ENCODE measurements at places on chromosomes 12 and 14.

DNA sequence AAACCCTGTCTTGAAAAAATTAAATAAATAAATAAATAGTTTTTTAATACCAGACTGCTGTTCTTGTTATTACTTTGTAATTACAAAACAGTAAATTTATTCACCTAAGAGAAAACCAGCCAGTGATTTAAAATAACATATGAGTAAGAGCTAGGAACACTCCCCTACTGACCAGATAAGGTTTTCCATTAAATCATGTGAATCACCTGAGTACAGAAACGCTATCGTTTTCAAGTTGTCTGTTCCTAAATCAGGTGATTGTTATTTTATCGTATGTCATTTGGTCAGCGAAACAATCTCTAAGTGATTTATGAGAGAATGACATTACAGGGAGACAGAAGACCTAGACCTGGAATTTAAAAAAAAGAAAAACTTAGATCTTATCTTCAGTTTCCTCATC lies 47.3 kb downstream of the RPS29 start:
- no peak for DNase-seq

- DNase-seq, result no peak
Observed at GRCh38 chr12:52495389-52495788, 2.3 kb upstream of the KRT6A start.

- DNase-seq, result peak; percentile 69
Observed at GRCh38 chr12:49967042-49967776, 5.5 kb downstream of the AQP5 start.

- DNase-seq, result no peak
Observed at GRCh38 chr14:24092505-24093206, 1.5 kb upstream of the PCK2 start.

- DNase-seq, result no peak
Observed at GRCh38 chr12:98090731-98091130, 424.7 kb upstream of the TMPO start.

- no peak for DNase-seq
Observed at GRCh38 chr14:22390195-22390594, 198.8 kb downstream of the DAD1 start.

- DNase-seq, result no peak
Observed at GRCh38 chr12:46907791-46908190, 82.0 kb upstream of the SLC38A4 start.

DNA sequence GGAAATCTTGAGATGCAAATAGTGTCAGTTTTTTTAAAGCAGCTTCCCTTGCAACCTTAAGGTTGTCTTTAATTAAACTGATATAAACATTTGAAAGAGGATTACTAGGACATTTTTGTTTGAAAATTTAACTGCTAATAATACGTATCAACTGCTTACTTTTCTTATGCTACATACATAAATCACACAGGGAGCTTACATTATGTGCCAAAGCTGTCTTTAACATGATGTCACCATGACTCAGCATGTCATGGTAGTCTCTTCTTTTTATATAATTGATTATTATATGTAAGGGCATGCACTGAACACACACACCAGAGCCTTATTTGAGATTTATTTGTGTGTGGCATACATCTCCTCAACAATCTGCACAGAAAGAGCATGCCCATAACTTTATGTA lies 63.0 kb upstream of the PTHLH start:
- DNase-seq, result no peak

DNA sequence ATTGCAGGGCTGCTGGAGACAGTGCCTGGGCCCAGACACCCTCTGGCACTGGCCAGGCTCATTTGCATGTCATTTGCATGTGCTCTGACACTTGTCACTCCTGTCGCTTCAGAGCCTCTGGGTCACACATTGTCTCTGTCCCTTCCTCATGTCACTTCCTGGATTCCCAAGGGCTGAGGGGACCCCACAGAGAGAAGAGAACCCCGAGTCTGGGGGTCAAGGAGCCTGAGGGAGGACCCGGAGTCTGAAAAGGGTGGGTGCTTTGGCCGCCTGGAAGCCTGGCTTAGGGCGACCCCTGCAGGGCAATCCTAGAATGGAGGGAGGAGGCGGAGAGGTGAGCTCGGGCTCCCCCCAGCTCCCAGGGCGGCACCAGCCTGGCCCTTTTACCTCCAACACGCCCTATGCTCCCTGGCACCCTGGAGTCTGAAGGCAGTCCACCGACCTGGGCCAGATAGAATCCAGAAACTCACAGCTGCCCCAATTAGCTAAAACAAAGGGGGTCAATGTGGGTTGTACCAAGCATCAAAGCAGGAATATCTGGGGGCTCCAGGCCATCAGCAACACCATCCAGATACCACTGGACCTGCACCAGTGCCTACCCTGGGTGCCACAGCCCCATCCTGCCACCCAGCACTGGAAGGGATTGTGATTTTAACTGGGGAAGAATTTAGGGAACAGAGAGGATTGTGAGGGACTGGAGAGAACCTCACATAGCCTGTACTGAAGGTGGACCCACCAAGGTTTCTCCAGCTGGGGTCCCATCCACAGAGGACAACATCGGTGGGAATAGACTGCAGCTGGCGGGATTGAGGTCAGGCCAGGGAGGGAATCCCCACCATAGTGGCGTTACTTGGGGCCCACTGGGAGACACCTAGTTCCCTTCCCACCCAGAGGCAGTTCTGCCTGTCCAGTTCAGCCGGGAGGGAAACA lies 21.8 kb upstream of the KRT78 start:
- DNase-seq, result no peak

GRCh38 chr12:11651785-11652184 lies 2.3 kb downstream of the ETV6 start:
- DNase-seq, result no peak

GRCh38 chr12:19440916-19441315 lies 1.6 kb downstream of the AEBP2 start:
- no peak for DNase-seq

DNA sequence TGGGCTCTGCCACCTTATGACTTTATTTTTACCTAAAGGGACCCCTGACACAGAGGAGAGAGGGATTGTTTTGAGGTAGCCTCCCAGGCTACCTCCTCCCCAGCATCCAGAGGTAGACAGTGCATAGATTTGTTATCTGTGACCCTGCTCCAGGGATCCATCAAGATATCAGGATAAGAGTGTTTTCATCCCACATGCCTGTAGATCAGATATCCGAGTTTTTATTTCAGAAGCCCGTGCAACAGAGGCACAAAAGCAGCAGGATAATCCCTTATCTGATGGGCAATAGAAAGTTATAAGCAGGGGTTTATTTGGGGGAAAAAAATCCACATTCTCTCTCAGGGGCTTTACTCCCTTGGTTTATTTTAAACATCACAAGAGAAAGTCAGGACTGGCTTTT lies 117.0 kb upstream of the RPH3A start:
- DNase-seq, result no peak

GRCh38 chr14:56632195-56632594 lies 52.6 kb downstream of the TMEM260 start:
- no peak for DNase-seq

- DNase-seq, result no peak
Observed at GRCh38 chr12:114820796-114821195, 136.8 kb upstream of the TBX3 start.

DNA sequence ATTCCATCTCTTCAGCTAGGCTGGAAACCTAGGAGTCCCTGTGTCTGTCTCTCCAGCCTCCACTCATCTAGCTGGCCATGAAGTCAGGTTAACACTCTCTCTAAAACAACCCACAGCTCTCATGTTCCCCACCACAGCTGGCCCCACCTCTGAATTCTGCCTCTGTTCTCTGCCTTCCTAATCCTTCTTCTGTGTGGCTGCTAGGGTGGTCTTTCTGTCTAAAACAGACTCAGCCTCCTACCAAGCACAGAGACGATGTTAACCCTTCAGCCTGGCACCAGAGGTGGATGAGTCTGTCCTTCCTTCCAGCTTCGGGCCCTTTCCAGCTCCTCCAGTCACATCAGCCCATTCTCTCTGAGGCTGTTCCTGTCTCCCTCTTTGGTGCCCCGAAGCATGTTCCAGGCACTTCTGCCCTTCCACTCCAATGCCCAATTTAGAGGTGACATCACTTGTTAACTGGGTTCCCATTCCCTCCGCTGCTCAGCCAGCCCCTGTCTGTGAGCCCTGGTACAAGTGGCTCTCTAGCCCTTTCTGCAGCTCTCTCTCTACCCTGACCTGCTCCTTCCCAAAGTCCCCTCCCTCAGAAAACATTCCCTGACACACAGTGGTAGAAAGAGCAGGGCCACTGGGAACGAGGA lies 9.1 kb downstream of the FIGNL2 start:
- DNase-seq, result no peak

GRCh38 chr12:31899109-31899508 lies 60.1 kb upstream of the RESF1 start:
- no peak for DNase-seq

DNA sequence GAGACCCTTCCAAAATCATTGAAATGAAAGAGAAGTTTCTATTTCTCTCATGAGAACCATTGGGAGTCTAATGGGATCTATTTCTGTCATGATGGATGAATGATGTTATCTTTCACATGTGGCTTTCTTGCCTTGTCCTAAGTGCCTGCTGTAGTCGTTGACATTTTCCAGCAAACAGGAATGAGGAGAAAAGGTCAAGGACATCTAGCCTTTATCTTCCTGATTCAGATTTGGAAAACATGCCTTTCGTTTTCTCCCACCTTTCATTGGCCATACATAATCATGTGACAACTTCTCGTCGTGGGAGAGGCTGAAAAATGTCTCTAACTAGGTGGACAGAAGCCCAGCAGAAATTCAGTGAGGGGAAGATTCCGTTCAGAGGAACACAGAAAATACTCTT lies 94.5 kb downstream of the PCNX1 start:
- no peak for DNase-seq

- DNase-seq, result no peak
Observed at GRCh38 chr14:105056303-105056831, 8.9 kb downstream of the GPR132 start.

- no peak for DNase-seq
Observed at GRCh38 chr14:68894802-68895703, 84.0 kb downstream of the ACTN1 start.

DNA sequence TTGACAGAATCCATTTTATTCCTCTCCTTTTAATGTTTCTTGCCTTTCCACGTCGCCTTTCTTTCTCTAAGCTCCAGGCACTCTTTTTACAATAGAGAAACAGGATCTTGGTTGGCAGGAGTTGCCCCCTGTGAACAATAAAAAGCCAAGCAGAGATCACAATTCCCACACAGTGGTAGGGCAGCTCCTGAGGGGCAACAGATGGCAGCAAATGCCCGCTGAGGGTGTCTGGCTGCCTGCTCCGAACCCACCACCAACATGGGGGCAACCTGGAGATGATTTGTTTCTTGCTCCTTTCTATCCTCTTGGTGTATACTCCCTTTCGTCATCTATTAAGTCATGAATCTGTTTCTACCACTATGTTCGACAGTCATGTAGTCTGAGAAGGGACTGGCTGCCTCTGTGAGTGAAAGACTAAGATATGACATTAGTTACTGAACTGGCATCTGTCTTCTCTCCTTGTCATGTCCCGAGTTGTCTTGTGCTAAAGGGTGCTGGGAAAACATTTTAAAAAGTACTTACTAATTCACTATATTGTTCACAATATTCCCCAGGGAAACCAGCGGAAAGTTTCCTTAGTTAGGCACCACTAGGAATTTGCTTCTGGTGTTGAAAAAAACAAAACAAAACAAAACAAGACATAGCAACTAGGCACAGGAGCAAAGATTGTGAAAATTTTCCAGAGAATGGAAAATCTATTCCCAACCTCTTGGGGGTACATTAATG lies 170.1 kb downstream of the STXBP6 start:
- DNase-seq, result no peak

DNA sequence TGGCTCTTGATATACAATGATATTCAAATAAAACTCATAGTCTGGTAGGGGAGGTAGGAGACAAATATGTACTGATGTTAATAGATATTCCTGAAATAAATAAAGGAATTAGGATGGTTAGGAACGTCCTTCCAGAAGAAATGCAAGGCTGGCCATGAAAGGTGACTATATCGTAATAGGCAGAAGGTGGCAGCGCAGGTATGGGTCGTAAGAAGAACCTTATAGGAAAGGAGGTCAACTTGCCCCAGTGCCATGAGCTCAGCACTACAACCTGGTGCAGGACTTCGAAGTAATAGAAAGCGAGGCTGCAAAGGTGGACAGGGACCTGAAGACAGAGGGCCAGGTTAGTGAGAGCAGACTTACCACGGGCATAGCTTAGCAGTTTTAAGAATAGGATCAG lies 55.3 kb upstream of the FGD4 start:
- no peak for DNase-seq

DNA sequence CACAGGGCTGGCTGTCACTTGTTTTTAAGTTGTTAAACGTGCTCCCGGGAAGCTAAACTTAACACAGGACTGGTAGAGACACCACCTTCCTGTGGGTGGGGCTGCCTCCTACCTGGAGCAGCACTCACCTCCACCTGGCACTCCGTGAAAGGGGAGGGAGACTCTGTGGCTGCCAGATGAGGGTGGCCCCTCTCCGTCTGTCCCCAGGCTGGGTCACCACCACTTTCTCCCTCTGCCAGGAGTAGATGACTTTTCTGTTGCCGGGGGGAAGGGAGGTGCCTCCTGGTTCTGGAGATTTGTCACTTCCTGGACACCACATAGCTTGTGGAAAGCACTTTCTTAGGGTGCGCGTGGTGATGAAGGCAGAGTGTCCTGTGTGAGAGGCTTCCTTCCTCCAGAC lies 81.3 kb downstream of the WDR20 start:
- DNase-seq, result no peak

- no peak for DNase-seq
Observed at GRCh38 chr14:34300330-34300729, 161.7 kb downstream of the SPTSSA start.

- no peak for DNase-seq
Observed at GRCh38 chr12:117968826-117969659, at the start of gene KSR2. Gene KSR2 (minus strand): TSS chr12:117968990. CDS start chr12:117968255, 735 bp downstream.

DNA sequence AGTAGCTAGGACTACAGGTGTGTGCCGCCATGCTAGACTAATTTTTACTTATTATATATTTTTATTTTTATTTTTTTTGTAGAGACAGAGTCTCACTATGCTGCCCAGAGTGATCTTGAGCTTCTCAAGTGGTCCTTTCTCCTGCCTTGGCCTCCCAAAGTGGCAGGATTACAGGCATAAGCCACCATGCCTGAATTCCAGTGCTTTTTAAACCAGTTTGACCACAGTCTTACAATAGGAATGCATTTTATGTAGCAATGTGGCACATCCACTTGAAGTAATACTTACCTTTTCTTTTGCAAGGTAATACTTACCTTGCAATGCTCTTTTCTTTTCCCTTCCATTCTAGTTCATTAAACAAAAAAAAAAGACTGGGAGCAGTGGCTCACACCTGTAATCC lies 38.0 kb upstream of the CPM start:
- no peak for DNase-seq

DNA sequence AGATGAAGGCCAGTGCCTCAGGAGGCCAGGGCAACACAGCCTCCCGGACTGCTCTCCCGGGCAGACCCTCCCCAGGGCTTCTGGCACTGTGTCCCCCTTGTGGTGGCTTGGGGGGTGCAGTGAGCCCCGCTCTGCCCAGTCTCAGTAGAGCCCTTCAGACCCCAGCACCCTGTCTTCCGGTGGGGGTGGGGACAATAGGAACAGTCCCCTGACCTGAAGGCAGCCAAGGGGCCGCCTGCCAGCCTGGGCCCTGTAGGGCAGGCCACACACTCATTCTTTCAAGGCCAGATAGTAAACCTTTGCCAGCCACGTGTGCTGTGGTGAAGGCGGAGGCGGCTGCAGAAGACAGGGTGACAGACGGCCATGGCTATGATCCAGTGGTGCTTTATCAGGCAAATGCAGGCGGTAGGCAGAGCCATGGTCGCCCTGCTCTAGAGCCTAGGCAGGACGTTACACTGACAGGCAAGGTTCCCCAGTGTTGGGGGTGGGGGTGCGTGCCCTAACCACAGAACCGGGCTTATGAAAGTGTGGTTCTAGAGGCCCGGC lies 15.0 kb downstream of the ZFYVE21 start:
- no peak for DNase-seq
